SJSA1 (cell line): ENCODE measurements at places on chromosomes 11 and 22. TPM values are rescaled to one million over a fixed set of nuclear protein-coding genes. Genes with fewer than 3 reads are reported as not detected.

DNA sequence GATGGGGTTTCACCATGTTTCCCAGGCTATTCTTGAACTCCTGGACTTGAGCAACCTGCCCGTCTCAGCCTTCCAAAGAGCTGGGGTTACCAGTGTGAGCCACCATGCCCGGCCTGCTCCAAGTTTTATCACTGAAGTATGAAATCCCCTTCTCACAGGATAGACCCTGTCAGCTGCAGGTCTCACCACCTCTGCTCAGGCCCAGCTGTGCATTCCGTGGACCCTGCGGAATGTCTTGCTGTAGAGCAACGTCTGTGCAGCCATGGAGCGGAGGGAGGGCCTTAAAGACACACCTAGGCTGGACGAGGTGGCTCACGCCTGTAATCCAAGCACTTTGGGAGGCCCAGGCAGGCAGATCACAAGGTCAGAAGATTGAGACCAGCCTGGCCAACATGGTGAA is 625.4 kb downstream of the BRD1 start:
- DNase-seq: no peak

GRCh38 chr11:78821371-78822306 is 247.0 kb upstream of the NARS2 start:
- peak; percentile 7 for DNase-seq

GRCh38 chr11:30552839-30553238 is 33.3 kb downstream of the MPPED2 start:
- DNase-seq: no peak

GRCh38 chr11:23206741-23207336 is 346.6 kb upstream of the CCDC179 start:
- DNase-seq: no peak

DNA sequence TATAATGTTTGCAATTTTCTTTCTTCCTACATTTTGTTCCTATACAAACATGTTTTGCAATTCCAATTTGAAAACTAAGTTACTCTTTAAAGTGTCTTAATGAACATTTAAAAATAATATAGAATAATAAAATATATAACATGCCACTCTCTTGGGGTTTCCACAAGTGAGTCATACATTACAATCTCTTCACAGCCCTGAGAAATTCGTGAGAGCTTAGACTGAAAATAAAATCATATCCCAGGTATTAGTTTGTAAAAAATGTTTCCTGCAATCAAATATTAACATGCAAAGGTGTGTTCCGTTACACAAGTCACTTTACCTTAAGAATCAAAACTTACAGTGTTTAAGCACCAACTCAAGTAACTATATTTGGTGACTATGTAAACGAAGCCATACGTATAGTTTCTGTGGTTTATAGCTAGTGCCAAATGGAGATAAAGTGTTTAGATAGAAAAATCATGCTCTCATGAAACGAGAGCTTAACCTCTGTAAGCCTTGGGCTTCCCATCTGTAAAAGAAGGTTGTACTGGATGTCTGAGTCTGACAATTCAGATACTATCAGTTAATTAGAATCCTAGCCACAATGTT is 253.6 kb upstream of the ANO3 start:
- DNase-seq: no peak

DNA sequence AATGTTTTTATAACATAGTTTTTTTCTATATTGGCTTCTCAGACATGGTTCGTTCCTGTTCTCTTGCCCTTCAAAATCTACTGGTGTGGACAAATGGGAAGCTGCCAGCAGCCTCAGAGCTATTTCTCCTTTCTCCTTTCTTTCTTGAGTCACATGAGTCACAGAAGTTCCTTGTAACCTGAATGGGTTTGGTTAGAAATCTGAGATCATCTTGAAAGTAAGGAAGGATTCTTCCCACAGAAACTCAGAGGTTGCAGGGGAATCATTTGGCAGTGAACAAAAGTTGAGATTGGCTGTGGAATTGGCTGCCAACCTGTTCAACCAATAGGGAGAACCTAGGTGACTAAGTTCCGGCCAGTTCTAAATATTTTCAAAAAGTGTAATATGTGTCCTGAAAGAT is 12.5 kb downstream of the PLET1 start:
- DNase-seq: no peak

DNA sequence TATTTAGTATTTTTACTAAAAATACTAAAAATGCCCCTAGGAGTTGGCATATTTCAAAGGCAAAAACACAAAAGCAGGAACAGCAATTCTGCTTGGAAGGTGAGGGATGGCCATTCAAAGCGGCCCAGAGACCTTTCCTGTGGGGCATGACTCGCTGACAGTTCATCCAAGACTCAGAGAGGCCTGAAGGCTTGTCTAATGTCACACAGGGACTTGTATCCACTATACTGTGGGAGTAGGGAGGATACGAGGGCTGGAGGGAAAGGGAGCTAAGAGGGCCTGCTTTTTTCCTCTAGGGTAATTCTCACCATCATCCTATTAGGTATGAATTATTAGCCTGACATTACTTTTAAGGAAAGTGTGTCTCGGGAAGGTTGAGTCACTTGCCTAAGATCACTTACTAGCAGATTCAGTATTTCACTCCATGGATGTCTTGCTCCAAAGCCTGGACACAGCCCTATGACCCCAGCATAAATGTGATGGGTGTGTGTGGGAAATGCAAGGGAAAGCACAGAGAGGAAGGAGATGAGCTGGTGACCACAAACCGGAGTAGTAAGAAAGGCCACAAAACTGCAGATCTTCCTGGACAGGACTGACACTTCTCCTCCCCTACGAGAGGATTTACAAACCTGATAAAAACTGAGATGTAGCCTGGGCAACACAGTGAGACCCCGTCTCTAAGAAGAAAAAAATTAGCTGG is 16.7 kb upstream of the UCP3 start:
- no peak for DNase-seq

- no peak for DNase-seq
These were observed 167.8 kb upstream of the MPPED2 start for GRCh38 chr11:30753994-30754393.

GRCh38 chr11:95736355-95736754 is 53.2 kb downstream of the FAM76B start:
- DNase-seq: no peak

DNA sequence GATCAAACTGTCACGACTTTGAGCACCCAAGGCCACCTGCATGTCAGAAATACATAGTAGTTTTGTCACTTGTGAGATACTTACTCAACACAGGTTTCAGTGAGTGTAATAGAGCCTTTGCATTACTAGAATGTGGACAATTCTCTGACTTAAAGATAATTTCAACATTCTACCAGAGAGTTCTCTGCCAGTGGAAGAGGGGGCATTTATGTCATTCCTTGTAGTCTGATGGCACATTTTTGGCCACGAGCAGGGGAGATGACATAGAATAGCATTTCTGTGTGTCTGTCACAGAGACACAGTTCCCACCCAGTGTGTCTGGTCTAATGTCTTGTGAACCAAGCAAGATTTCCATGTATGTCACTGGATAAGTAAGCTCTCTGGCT is 112.5 kb downstream of the DBX1 start:
- no peak for DNase-seq

DNA sequence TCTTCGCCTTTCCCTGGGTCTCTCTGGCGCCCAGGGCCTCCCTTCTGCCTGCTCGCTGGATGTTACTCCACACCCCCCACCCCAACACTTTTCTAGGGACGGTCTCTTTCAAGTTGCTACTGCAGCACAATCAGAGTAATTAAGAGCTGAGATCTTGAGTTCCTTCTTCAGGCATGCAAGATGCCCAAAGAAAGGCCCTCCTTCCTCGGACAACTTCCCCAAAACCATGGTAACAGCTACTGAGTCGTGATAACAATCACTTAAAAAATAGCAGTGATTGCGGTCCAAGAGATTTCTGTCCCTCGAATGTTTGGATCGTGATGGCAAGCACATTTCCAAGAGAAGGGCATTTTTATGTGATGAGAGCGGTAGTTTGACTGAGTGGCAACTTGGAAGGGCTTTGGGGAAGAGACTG is 638 bp upstream of the TENM4 start:
- no peak for DNase-seq

RELA gene
- 51.7 and 63.3 TPM in 2 replicates for total RNA-seq

PHOX2A gene
- not detected in 2 replicates for total RNA-seq

MS4A5 gene
- total RNA-seq: not detected in 2 replicates

RBMXL2 gene
- total RNA-seq: not detected in 2 replicates

CEND1 gene
- 0.21 and 0.88 TPM in 2 replicates for total RNA-seq

HBD gene
- total RNA-seq: not detected in 2 replicates
